ENCODE measurements at places on chromosomes 5 and 9.

GRCh38 chr9:127316586-127317323 lies 52.2 kb downstream of the GARNL3 start:
- no peak for DNase-seq

DNA sequence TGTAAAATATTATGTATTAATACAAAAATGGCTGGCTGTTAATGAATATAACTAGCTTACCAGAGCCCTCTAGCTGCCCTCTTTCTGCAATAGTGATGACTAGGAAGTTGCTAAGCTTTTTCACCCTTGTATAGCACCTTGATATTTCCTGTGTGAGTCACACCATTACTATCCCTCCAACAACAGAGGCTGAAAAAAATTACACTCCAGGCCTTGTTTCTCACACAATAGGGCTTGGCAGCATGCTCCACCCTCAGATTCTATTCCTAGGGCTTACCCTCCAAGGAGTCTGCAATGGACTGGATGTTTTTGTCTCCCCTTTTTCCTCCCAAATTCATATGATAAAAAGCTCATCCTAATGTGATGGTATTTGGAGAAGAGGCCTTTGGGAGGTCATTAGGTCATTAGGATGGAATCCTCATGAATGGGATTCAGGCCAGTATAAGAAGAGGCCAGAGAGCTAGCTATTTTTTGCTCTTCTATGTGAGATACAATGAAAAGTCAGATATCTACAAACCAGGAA lies 184.6 kb upstream of the MAP1B start:
- no peak for DNase-seq

GRCh38 chr9:78035383-78035993 lies 3.9 kb upstream of the GNAQ start:
- DNase-seq: peak; percentile 74

DNA sequence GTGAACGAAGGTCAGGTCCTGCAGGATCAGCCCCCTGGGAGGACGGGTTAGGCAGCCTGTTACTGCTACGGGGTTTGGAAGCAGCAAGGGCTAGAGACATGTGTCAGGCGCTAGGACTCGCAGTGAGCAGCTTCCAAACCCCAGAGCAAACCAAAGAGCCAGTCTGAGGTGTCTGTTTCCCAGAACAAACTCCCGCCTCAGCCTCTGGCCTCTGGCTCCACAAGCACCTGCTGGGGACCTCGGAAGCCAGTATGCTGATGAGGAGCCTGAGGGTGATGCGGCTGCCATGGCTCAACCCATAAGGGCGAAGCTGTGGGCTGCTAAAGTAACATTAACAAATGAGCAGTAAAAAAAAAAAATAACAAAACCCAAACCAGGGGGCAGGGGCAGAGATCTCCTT lies 35.0 kb downstream of the PRRT1B start:
- DNase-seq: no peak

- DNase-seq: no peak
These were observed 19.1 kb downstream of the GFI1B start for GRCh38 chr9:132997591-132997990.

Measured in CD4-positive, alpha-beta T cell treated with Interleukin-15 for 4 hours (primary cell).